ENCODE measurements at places on chromosomes 3 and 15.
A peak's percentile ranks its signal among the peaks of the same experiment; 100 is the strongest.

DNA sequence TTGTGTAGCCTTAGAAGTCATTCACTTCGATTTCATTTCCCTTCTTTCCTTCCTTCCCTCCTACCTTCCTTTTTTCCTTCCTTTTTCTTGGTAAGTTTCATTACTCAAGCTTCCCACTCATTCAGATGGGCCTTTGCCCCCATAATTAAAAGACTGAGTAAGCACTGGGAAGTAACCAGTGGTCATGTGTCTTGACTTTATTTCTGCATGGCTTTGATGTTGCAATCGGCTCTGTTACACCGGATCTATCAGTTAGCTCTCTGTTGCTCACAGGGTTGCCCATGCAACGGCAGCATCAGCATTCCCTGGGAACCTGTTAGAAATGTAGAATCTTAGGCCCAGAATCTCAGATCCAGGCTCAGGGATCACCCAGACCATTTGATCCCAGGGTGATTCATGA, 25.6 kb upstream of the LARS2 start:
- DNase-seq, result no peak

GRCh38 chr3:150945226-150946032, 27.1 kb downstream of the CLRN1 start:
- DNase-seq, result peak; percentile 33

DNA sequence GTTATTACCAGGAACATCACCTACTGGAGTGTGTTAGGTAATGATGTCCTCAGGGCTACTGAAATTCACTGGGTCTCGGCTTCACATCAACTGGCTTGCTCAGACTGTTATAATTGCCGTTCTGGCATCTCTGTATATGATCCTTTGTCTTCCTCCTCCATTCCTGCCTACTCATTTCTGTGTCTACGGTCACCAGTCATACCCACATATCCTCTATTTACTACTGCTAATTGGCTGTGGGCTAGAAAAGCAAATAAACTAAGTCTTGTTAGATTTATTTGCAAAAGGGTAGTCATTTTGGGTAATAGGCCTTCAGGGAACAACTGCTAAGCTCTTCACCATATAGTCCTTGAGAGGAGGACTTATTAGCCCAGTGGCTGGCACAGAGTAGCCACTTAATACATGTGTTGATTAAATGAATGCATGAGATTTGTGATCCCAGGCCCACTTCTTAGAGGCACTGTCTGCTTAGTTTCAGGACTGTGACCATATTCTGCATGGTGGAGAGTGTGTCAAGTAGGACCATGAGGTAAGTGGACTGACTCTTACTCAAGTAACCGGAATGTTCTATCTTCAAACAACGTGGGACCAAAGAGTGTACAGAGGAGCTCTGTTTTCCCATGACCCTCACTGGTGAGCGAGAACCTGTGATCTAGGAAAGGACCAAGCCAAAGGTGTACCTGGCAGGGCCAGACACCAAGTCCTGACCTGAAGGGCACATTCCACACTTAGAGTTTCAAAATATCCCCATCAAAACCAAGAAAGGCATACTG, 13.2 kb downstream of the ZDHHC3 start:
- no peak for DNase-seq

DNA sequence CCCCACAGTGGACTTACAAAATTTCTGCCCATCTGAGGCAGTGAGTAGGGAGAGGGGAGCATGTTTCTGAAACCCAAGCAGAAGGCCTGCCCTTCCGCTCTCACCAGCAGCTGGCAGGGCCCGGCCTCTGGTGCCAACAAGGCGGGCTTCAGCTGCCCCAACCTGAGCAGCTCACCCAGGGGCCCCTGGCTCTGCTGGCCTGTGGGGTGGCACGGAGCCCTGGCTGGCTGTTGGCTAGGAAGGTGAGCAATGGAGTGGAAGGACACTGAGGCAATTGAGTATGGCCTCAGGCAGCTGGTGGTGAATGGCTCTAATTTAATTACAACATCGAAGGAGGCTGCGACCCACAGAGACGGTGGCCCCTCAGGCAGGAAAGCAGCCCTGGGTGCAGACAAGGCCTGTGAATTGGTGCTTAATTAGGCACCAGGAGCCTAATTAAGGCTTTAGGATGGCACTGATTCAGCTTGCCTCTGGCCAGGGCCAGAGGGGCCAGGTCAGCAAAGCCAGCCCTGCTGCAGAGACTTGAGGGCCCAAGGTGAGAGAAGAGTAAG, 60.9 kb downstream of the ST8SIA2 start:
- DNase-seq, result no peak

- DNase-seq, result no peak
Measured at GRCh38 chr15:63276342-63277037, 915 bp upstream of the APH1B start.

DNA sequence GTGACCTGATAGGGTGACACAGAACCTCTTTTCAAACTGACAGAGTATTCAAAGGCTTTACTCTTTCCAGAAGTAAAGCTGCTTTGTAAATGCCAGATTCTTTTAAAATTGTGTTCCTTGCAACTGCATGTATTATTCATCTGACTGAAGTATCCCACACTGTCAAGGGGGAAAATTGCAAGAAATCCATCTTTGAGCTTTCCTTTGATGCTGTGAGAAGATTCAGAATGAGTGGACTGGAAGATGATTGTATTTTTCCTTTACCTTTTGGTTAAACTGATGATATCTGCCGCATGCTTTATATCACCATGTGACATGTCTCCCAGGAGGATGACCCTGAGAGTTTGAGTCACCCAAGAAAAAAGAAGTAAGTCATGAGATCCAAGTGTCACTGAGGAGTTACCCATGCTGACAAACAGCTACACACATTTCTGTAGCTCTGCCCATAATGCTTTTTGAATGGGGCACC, 250.8 kb upstream of the CBLB start:
- DNase-seq, result no peak

- no peak for DNase-seq
Measured at GRCh38 chr15:57735891-57736290, 29.4 kb downstream of the POLR2M start.

GRCh38 chr15:74317820-74318375, 49.5 kb downstream of the CYP11A1 start:
- DNase-seq, result peak; percentile 75

- peak; percentile 40 for DNase-seq
Measured at GRCh38 chr15:63243101-63243500, 34.3 kb upstream of the APH1B start.

DNA sequence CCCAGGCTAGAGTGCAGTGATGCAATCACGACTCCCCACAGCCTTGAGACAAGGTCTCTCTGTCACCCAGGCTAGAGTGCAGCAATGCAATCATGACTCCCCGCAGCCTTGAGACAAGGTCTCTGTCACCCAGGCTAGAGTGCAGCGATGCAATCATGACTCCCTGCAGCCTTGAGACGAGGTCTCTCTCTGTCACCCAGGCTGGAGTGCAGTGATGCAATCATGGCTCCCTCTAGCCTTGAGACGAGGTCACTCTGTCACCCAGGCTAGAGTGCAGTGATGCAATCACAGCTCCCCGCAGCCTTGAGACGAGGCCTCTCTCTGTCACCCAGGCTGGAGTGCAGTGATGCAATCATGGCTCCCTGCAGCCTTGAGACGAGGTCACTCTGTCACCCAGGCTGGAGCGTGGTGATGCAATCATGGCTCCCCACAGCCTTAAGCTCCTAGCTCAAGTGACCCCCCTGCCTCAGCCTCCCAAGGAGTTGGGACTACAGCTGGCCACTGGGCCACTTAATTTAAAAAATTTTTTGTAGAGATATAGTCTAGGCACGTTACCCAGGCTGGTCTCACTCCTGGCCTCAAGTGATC, 26.1 kb downstream of the TFRC start:
- DNase-seq, result no peak

- DNase-seq, result peak; percentile 10
Measured at GRCh38 chr3:77038930-77039605, 831 bp upstream of the ROBO2 start.

DNA sequence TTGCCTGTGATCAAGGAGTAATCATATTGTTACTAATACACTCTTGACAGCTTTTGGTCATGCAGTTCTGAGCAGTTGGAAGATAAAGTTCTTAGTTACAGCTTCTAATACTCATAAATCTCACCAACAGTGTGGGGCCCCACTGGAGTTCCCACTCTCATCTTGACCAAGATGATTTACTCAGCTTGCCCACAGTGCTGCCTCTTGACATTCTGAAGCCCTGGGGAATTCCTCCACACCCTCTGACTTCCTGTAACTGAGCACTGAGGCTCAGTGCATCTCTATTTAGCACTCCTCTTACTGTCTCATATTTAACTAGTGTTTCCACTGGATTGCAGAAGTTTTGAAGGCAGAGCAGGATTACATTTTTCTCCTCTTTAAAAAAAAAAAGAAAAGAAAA, 1.9 kb upstream of the ARL6IP5 start:
- DNase-seq, result no peak

DNA sequence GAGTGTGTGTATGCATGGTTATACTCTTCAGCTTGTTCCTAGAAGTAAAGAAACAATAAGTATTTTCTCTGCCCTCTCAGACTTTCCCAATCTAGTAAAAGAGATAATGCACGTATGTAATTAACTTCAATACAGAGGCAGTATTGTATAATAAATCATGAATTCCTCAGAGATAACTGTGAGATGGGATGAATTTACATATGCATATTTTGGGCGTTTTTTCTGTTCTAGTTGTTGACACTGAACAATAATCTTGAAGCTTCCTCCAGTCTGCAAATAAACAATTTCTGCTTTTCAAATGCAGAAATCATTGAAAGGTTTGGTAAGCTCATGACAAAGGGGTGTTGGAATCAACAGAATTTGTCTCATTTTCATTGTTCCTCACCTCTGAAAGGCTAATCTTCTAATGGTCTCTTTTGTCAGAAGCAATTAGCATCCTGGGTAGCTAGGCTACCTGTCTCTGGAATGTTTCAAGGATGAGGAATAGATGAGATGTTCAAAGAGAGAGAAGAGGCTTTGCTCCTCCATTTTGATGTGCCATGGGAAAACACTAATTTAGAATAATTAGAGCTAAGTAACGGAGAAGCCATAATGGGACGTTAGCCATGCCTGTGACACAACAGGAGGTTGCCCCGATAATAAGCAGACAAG, 43.3 kb upstream of the SIAH2 start:
- DNase-seq, result no peak

DNA sequence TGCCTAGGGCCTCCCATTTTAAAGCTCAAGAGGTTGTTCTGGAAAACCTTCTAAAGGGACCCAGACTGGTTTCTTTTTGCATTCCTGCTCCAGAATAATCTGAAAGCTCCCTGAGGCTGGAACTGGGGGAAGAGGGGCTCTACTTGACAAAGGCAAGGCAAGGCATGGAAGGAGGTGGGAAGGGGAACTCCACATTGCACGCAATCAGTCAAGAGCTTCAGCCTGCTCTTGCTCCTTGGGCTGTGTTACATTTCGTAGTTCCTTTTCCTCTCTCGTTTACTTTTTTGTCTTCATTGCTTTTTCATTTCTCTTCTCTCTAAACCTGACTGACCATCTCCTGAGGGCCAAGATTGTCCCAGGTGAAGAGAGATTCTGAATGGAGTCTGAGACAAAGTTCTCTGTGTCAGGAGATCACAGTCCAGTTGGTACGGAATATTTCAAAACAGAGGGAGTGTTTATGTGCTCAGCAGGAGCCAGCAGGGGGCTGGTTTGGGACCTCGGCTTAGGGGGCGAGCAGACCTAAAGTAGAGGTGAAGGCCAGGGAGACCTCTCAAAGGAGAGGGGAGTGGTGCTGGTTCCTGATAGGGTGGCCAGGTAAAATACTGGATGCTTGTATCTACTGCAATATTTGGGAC, 6.0 kb upstream of the KCTD6 start:
- DNase-seq, result no peak

DNA sequence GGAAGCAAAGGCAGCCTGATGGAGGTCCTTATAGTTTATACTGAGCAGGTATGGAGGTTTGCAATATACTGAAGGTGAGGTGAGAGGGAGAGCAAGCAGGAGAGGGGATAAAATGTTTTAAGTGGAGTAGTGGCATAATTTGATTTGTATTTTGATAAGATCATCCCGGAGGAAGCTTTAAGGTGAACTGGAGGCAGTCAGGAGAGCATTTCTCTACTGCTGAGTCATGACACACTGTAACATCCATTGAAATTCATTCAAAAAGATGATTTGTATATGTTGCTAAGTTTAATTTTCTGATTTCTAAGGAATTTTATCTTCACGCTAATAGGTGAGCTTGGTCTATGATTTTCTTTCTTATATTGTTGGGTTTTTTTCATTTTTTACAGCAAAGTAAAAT, 81.4 kb downstream of the SERPINI1 start:
- no peak for DNase-seq

DNA sequence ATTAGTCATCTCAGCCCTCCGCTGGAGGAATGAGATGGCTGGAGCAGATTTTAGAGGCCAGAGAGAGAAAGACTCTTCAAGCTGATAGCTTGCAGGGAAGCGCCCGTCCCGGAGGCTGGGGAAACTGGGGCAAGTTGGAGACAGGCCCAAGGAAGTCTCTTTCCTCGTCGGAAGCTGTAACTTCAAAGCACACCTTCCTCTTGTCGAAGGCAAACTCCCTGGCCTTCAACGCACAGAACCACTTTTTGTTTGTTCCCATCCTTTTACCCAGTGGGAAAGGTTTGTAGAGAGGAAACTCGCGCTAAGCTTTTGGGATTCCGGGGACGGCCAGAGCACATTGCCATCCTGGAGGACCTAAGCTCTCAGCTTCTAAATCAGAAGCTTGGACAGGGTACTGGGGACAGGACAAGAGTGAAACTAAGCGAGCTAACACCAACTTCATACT, 900 bp upstream of the EOMES start:
- no peak for DNase-seq

- DNase-seq, result no peak
Measured at GRCh38 chr15:94282269-94283250, 51.2 kb downstream of the MCTP2 start.

GRCh38 chr15:100661156-100661555, 58.8 kb downstream of the ASB7 start:
- DNase-seq, result no peak

- no peak for DNase-seq
Measured at GRCh38 chr3:179072100-179072438, 460 bp upstream of the ZMAT3 start.

DNA sequence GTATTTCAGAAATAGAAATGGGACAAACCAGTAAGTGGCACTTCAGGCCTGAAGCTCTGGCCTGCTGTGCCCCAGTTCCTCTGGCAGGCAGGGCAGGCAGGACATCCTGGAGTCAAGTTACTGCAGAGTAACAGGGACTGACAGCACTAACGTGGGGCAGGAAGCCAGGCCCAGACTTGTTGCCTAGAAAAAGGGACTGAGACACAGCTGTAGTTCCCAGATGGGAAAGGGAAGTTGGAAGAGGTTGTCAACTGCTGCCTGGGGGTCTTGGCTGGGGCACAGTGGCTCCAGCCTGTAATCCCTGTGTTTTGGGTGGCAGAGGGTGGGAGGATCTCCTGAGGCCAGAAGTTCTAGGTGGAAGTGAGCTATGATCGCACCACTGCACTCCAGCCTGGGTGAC, 171.9 kb downstream of the FMN1 start:
- DNase-seq, result peak; percentile 68

DNA sequence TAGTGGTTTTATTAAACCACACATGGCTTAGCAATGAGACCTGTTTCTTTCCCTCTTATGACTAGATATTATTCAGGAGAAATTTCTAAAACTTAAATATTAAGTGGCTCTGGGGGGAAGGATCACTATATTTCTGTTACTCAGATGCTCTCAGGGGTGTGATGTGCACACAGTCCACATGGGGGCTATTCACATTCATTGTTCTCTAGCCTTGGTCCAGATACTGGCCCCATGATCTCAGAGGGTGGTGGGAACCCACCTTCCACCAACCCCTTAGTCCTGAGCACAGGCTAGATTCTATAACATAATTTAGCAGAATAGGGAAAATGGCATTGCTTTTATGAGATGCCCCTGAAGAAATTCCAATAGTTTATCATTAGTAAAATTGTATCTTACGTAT, 149.0 kb upstream of the ST8SIA2 start:
- no peak for DNase-seq

GRCh38 chr3:150876611-150877265, 28.5 kb downstream of the MINDY4B start:
- DNase-seq, result no peak

GRCh38 chr3:126826693-126827092, 122.7 kb downstream of the CHCHD6 start:
- DNase-seq, result no peak
